ENCODE measurements at places on chromosomes 4 and X. TPM values are rescaled to one million over a fixed set of nuclear protein-coding genes. Genes with fewer than 3 reads are reported as not detected.

Gene ZIC3
- not detected for total RNA-seq

Gene TAF7L
- total RNA-seq: not detected

Gene NSG1
- 16.3 TPM for total RNA-seq

Gene P2RY8
- 50.1 TPM for total RNA-seq

Gene BTC
- total RNA-seq: not detected

Gene ENAM
- total RNA-seq: not detected

Gene PRRG1
- total RNA-seq: not detected

Gene MAGEA9
- total RNA-seq: not detected

Gene AKAP4
- not detected for total RNA-seq

Gene TRAPPC11
- 23.3 TPM for total RNA-seq

Gene SLC9B1
- 1.7 TPM for total RNA-seq

Gene ERAS
- total RNA-seq: 0.18 TPM

Gene STBD1
- total RNA-seq: not detected

Gene SMIM31
- not detected for total RNA-seq

Gene CSAG1
- total RNA-seq: not detected

Gene IL1RAPL1
- not detected for total RNA-seq

Gene GAGE12E
- total RNA-seq: not detected

Gene RENBP
- 4.6 TPM for total RNA-seq

Gene CA5B
- total RNA-seq: 8.8 TPM

Gene VEGFD
- not detected for total RNA-seq

Gene SCARB2
- total RNA-seq: 6.7 TPM

Gene EDA2R
- 2.0 TPM for total RNA-seq

Gene RTL3
- not detected for total RNA-seq

Gene JADE3
- 1.6 TPM for total RNA-seq

Gene GLOD5
- total RNA-seq: not detected

Gene EDNRA
- total RNA-seq: not detected

Gene AWAT1
- not detected for total RNA-seq

Gene AMBN
- not detected for total RNA-seq

Gene MAGIX
- total RNA-seq: 1.4 TPM

Gene MAGEA2
- not detected for total RNA-seq

Gene UGT2B7
- not detected for total RNA-seq

Gene CD99L2
- 14.7 TPM for total RNA-seq
